Stimulated activated CD4-positive, alpha-beta T cell treated with anti-CD3 and anti-CD28 coated beads, Interleukin-12 subunit alpha, Interleukin-12 subunit beta, amount 100 ng/mL, for 48 hours (primary cell): ENCODE measurements at places on chromosomes 3 and 15.
A peak's percentile ranks its signal among the peaks of the same experiment; 100 is the strongest.

DNA sequence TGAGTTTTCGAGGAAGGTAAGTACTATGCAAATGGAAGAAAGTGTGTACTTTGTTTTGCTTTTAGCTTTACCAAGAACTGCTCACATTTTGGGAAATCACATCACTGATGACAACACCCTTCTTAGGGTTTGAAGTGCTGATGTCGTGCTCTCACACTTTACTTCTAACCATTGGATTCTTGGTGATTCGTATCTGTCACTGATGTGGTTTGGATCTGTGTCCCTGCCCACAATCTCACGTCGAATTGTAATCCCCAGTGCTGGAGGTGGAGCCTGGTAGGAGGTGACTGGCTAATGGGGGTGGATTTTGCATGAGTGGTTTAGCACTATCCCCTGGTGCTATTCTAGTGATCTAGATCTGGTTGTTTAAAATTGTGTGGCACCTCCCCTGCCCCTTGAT, 75.4 kb upstream of the RGMA start:
- DNase-seq: peak; percentile 10

- DNase-seq: no peak
These were observed 130.8 kb upstream of the CCNL1 start for GRCh38 chr3:157290766-157291165.

DNA sequence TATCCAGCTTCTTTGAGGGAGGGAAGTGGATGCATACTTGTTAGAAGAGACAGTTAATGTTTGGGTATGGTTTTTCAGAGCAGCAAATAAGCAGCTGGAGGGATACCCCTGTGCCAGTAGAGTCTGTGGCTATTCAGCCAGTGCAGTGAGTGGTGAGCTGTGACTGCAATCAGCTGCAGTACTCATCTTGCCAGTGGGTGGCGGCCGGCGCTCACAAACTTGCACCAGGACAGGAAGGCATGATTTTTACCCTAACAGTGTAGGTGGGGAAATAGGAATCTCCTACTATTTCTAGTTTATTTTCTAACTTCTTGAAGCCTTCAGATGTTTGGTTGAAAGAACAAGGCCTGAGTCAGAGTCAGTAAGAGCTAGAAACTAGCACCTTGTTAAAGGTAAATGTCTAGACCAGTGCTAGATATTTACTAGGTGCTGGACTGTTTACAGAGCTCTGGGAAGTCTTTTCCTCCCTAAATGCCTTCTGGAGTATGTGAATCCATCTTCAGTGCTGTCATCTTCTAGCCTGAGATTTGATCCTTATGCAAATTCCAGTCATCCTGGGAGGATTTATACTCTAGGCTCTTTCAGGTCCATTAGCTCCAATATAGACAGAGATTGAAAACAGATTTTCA, 23.6 kb downstream of the TIMP4 start:
- peak; percentile 36 for DNase-seq

GRCh38 chr3:56238299-56238698, 230.0 kb downstream of the ERC2 start:
- no peak for DNase-seq

DNA sequence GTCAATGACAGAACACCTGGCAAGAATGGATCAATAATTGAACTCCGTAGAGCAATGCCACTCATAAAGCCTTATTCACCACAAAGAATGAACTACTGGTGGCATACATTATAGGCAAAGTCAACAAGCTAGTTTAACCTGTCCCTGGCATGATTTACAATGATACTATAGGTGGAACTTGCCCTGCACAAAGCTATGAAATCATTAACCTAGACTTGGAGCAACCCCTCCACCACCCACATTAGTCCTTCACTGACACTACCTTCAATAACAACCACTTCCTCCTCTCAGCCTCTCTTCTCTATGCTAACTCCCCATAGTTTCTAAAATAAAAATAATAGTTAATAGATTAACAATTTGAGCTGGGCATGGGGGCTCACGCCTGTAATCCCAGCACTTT, 54.4 kb downstream of the ACAP2 start:
- no peak for DNase-seq

- DNase-seq: no peak
These were observed 23.4 kb upstream of the MAP4 start for GRCh38 chr3:48039487-48040190.

DNA sequence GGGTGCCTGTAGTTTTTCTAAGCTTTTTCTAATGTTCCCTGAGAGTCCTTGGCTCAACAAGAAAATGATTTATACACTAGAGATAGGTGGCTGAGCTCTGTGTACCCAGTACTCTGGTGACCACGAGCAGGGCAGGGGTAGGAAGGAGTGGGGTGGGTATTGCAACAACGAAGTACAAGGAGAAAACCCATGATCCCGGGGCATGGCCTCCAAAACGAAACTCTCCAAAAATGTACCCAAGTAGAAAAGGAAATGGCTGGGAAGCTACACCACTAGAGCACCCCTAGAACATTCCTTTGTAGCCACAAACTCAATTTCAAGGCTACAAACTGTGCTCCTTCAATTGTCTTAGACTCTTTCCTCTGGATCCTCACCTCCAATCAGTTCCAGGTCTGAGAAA, 138.9 kb downstream of the DUT start:
- DNase-seq: no peak

DNA sequence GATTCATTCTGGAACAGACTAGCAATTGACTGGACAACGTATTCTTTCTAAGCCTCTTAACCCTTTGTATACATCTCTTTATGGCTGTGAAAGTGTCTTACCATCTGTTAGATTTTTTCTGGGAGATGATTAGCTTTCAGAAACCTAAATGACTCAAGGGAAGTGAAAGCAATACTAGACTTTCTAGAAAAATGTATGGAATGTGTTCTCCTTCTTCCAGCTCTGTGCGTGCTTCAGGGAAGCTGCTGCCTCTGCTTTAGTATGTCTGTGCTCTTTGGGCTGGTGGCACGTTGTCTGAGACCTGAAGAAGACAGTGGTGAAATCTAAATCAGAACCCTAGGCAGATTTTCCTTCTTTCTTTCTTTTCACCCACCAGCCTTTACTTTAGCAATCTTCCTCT, 89.5 kb downstream of the ITPR1 start:
- no peak for DNase-seq

GRCh38 chr15:60966316-60966715, 262.8 kb downstream of the RORA start:
- no peak for DNase-seq

DNA sequence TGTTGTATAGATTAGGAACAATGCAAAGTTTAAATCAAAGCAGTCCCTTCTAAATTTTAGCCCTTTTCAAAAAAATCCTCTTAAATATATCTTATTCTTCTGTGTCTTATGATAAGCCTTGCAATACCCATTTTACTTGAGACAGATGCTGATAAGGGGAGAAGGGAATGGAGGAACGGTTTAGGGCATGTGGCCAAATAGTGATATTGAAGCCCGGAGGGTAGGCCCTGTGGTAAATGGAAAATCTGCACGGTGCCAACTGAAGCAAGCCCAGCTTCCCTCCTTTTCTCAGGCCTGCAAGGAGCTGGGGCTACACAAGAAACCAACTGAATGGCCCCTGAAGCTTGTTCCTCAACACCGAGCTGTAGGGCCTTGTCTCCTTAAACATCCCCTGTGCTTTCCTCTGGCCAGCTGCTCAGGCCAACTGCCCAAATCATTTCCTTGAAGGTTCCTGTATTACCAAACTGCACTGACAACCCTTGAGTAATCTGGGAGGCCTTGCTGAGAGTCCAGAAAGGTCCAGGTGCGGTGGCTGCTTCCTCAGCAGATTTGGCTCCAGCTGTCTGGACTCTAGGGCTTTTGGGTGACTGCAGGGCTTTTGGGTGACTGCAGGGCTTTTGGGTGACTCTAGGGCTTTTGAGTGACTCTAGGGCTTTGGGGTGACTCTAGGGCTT, 67.2 kb downstream of the NCEH1 start:
- no peak for DNase-seq

DNA sequence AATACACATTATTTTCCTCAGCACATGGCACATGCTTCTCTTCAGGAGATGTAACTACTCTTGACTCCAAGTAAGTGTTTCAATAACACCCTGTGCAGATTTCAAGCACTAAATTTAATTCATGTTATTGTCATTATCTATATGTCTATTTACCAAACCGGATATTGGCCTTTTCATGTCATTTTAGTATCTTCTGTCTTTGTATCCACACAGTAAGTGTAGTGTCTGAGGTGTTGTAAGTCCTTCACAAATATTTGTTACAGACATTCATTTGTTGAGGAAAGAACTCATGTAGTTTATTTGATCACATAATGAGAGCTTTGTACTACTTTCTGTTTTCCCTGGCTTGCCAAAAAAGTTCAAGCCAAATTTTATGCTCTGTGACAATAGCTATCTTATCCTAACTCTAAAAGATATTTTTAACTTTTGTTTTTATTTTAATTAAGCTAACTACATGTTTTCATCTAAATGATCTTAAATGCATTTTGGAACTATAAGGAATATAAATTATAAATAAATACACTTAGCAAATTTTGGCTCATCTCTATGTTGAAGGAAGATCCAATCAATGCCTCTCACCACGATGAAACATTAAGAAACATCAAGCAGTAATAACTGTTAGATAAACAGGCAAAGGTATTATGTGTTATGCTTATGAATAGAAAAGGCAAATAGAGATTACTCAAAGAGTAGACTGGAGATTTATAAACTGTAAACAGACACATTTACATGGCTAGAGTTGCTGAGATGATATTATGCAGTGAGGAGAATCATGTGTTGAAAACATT, 48.3 kb downstream of the SPTSSB start:
- no peak for DNase-seq

DNA sequence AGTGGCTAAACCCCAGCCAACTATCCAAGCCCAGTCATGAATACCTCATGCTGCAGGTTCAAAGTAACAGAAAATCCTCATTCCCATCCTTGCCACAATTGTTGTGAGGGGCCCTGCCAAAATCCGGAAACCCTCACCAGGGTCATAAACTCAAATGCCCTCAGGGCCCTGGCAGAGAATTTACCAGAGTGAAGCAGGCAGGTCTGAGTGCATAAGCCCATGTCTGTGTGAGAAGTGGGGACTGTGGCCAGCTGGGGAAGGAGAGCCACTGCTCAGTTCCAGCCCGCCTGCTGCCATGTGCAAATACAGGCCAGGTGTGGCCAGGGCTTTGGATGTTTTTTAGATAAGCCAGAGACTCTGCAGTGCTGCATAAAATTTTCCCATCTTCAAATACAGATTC, 7.0 kb downstream of the CEP152 start:
- DNase-seq: no peak

- DNase-seq: no peak
These were observed 107.0 kb downstream of the EEFSEC start for GRCh38 chr3:128260275-128260674.

DNA sequence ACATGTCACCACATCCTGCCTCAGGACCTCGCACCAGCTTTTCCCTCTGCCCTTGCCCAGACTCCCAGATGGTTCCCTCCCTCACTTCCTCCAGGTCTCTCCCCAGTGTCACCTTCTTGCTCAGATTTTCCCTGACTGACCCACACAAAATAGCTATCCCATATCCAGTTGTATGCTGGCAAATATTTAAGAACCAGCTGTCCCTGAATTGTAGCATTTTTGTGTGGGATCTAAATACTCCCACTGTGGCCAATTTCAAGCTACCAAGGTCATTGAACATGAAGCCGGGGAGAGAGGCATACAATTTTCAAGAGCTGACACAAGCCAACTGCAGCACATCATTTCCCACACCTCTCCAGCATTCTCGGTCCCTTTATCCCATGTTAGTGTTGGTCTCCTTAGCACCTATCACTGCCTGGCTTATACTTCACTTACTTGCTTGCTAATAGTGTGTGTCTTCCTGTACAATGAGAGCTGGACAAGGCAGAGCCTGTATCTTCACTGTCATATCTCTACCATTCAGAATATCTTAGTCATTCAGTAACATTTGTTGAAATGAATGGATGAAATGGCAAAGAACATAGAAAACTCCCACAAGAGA, 101.3 kb upstream of the CTNNB1 start:
- DNase-seq: no peak

GRCh38 chr3:144332868-144333267, 361.2 kb downstream of the DIPK2A start:
- DNase-seq: no peak

DNA sequence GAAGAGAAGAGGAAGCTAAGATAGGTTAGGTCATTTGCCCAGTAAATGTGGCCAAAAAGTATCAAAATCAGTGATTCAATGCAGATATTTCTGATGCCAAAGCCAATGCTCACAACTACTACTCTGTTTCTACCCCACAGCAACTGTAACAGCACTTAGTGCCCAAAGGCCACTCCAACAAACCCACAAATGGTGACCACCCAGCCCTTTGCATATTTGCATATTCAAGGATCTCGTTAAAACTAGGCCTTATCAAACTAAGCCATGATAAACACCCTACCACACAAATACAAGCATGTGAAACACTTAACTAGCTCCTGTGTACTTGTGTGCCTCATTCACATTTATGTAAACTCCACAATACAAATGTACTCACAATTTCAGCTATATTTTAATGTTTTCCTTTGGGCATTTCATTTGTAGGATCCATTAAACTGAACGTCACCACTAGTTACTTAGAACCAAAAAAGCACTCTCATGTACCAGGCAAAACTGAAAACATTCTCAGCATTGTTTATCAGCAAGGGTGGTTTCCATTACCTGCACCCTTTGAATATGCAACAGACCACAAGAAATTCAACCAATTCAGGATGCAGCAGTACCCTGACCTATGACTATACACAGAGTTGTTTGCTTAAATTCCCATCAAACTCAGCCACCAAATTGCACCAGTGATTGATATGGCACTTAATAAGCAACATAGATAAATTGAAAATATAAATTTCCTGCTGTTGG, 111.2 kb upstream of the STT3B start:
- no peak for DNase-seq

GRCh38 chr3:147299656-147300055, 106.7 kb downstream of the ZIC4 start:
- DNase-seq: no peak
